Dermis lymphatic vessel endothelial cell (primary cell): ENCODE measurements at places on chromosomes 16 and 17. TPM values are rescaled to one million over a fixed set of nuclear protein-coding genes. Genes with fewer than 3 reads are reported as not detected.

HS3ST6 gene
- total RNA-seq = not detected in 2 replicates

TSNAXIP1 gene
- 0.26 and 0.76 TPM in 2 replicates for total RNA-seq

HOXB1 gene
- not detected in 2 replicates for total RNA-seq

KRT14 gene
- total RNA-seq = not detected in 2 replicates

G6PC1 gene
- not detected in 2 replicates for total RNA-seq

C16orf46 gene
- total RNA-seq = 0.26 and 0.54 TPM in 2 replicates

TGFB1I1 gene
- total RNA-seq = 29.8 and 30.9 TPM in 2 replicates

HS3ST3A1 gene
- total RNA-seq = 0.22 and 0.34 TPM in 2 replicates

MEFV gene
- not detected in 2 replicates for total RNA-seq

KIF19 gene
- 0.09 and 0.11 TPM in 2 replicates for total RNA-seq

CD79B gene
- 0.22 and 0.43 TPM in 2 replicates for total RNA-seq

HSF4 gene
- total RNA-seq = 0.54 and 1.1 TPM in 2 replicates

OGFOD1 gene
- 42.3 and 73.3 TPM in 2 replicates for total RNA-seq

RDM1 gene
- 0.22 TPM in 1 of 2 replicates, not detected in the other for total RNA-seq

LCMT1 gene
- total RNA-seq = 21.9 and 30.0 TPM in 2 replicates

KIAA0753 gene
- 6.4 and 10.1 TPM in 2 replicates for total RNA-seq

NPW gene
- total RNA-seq = 0.43 and 0.52 TPM in 2 replicates

TEKT1 gene
- 0.11 TPM in 1 of 2 replicates, not detected in the other for total RNA-seq

PRR11 gene
- 2.2 and 2.8 TPM in 2 replicates for total RNA-seq

CDH15 gene
- 0.11 TPM in 1 of 2 replicates, not detected in the other for total RNA-seq

TNK1 gene
- 1.3 and 2.3 TPM in 2 replicates for total RNA-seq

ZNF276 gene
- total RNA-seq = 12.4 and 16.7 TPM in 2 replicates

TOX3 gene
- total RNA-seq = not detected in 2 replicates

ANKRD11 gene
- total RNA-seq = 39.2 and 56.8 TPM in 2 replicates

ETV4 gene
- total RNA-seq = 1.1 and 4.9 TPM in 2 replicates

TP53TG3B gene
- total RNA-seq = not detected in 2 replicates

KRTAP4-5 gene
- total RNA-seq = not detected in 2 replicates

SLC47A1 gene
- total RNA-seq = 0.22 and 0.34 TPM in 2 replicates

DOK4 gene
- total RNA-seq = 13.5 and 24.7 TPM in 2 replicates

TEX19 gene
- not detected in 2 replicates for total RNA-seq

RSPRY1 gene
- 39.3 and 44.0 TPM in 2 replicates for total RNA-seq

SLC13A2 gene
- total RNA-seq = not detected in 2 replicates

TMEM92 gene
- total RNA-seq = 0.17 TPM in 1 of 2 replicates, not detected in the other

NME1 gene
- 66.2 and 82.3 TPM in 2 replicates for total RNA-seq

SLC5A10 gene
- not detected in 2 replicates for total RNA-seq

CHRNB1 gene
- 9.9 and 12.0 TPM in 2 replicates for total RNA-seq

ARL5C gene
- total RNA-seq = not detected in 2 replicates

CNGB1 gene
- not detected in 2 replicates for total RNA-seq
